ENCODE measurements at places on chromosomes 16 and 17.

DNA sequence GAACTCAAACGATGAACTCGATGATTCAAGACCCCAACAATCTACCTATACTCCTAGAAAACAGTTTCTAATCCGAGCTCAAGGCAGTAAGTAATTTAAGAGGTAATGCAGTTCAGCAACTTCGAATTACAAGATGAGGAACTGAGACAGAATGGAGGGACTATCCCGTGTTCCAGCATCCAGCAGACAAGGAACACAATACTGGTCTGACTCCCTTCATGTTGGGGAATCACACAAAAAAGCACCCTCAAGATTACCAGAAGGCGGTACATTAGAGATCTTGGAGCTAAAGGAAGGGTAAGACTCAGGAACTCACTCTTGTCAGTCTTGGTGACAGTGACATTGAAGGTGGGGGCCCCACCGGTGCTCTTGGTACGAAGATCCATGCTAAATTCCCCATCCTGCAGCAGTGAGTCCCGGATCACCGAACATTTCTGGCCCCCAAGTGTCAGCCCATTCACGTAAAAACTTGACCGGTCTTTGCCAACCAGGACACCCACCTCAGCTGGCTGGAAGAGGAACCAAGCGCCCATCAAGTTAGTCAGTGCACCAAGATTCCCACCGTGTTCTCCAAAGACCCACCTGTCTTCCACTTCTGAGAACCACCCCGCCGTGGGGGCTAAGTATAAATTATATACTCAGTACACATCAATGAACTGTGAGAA lies 1.9 kb downstream of the PFN1 start:
- H3K27ac ChIP-seq, result peak overlapping the region; percentile 96
- no peaks in the 10 kb centered on the region for H3K27me3 ChIP-seq
- peaks cover 74% of the 10 kb centered on the region for H3K4me1 ChIP-seq
- H3K4me3 ChIP-seq, result peak overlapping the region; percentile 100
- H3K36me3 ChIP-seq, result peaks cover 43% of the 10 kb centered on the region

- peak overlapping the region; percentile 98 for H3K27ac ChIP-seq
- H3K27me3 ChIP-seq, result no peaks in the 10 kb centered on the region
- peaks cover 19% of the 10 kb centered on the region for H3K4me1 ChIP-seq
- peak overlapping the region; percentile 98 for H3K4me3 ChIP-seq
- DNase-seq, result peak; percentile 95
These were observed 2.5 kb downstream of the CORO1A start for GRCh38 chr16:30185683-30186421.

- DNase-seq, result no peak
- H3K27me3 ChIP-seq, result peaks cover 25% of the 10 kb centered on the region
- H3K36me3 ChIP-seq, result no peaks in the 10 kb centered on the region
These were observed 53.1 kb downstream of the FOXL1 start for GRCh38 chr16:86631444-86631843.

DNA sequence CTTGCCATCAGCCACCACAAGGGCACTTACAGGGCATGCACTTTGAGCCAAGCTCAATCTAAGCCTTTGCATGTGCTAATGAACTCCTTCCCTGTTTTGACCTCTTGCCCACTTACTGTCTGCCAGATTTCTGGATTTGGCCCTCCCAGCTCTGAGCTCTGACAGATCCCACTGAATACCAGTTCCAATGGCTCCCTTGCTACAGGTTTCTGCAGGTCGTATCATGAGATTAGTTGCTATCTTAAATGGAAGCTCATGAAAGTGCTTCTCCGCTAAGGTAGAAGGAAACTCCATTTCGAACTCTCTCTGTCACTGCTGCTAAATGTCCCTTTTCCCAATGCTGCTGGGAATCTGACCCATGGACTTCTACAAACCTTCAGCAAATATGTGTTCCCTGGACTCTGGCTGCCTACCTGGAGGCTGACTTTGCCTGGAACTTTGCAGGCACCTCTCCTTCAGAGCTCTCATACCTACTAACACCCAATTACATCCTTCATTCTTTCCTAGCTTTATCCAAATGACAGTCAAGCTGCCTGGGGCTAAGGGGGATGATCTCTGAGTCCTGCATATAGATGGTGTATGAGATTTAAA lies 23.5 kb upstream of the TOB1 start:
- no peak overlapping the region for H3K4me3 ChIP-seq
- no peaks in the 10 kb centered on the region for H3K36me3 ChIP-seq
- no peak for DNase-seq
- peaks cover 11% of the 10 kb centered on the region for H3K4me1 ChIP-seq
- H3K27me3 ChIP-seq, result peaks cover 14% of the 10 kb centered on the region

Measured in natural killer cell treated with Interleukin-12 subunit alpha and Interleukin-12 subunit beta and Interleukin-15 and Interleukin-18, amount 100 ng/mL, for 72 hours (primary cell).